PC-9 (cell line): ENCODE measurements at places on chromosomes 1 and 21.

DNA sequence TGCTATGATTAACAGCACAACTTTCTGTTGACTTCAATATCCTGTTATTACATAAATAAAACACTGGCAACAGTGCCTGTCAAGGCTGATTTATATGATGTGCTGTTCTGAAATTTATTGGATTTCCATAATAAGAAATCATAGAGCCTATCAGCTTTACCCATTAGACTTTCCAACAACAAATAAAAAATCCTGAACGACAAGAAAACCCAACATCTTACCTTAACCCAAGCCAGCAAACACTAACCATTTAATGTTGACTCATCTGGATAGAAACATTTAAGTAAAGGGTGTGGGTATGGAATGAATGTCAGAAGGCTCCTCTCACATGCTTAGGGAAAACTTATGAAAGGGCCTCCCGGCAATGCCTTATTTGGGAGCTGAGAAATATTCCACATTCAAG lies 165.1 kb downstream of the SLC45A1 start:
- no peak for DNase-seq

GRCh38 chr1:76868154-76868882 lies 1.0 kb downstream of the ST6GALNAC5 start:
- no peak for DNase-seq

DNA sequence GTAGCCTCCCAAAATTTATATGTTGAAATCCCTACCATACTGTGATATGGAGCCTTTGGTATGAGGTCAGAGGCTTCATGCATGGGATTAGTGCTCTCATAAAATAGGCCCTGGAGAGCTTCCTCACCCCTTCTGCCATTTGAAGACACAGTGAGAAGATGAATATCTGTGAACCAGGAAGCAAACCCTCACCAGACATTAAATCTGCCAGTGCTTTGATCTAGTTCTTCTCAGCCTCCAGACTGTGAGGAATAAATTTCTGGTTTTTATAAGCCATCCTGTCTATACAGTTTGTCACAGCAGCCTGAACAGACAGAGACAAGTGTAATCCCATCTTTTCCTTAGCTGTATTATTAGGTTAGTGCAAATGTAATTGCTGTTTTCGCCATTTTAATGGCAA lies 88.4 kb downstream of the OLFML2B start:
- DNase-seq: no peak

DNA sequence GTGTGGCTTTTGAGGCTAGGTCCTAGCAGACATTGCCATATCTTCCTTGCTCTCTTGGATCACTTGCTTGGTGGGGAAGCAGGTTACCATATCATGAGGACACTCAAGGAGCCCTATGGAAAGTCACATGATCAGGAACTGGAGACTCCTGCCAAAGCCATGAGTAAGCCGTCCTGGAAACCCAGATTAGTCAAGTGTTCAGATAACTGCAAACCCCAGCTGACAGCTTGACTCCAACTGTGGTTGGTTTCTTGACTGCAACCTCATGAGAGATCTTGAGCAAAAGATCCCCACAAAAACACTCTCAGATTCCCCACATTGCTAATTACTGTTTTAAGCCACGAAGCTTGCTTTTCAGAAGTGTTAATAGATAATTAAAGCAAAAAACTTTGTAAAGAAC lies 58.6 kb downstream of the CACNA1E start:
- DNase-seq: no peak

DNA sequence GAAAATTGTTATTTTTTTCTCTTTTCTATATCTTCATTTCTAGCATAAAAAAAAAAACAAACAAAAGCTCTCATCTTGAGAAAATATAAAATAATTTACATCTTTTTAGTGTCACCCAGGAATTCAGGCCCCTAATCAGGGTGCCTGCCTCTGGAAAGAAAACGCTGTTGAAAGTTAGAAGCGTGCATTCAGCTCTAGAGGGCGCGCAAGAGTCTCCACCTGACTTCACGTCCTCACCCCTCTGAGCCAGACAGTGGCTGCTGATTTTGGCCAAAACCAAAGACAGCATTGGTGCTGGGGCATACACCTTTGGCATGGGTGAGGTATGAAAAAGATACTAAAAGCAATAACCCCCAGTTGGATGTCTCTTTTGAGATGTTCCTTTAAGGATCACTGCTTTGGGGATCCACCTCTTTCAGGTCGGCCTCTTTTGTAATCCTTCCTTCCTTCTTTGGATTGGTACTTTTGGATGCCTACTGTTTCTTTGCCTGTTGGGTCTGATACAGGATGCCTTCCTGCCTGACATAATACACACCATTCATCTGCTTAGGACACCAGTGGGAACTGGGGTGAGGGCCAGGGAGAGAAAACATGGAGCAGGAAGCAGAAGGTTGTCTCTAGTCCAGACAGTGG lies 77.6 kb upstream of the CHRM3 start:
- DNase-seq: peak; percentile 28

GRCh38 chr1:27144049-27144748 lies 10.7 kb downstream of the SLC9A1 start:
- DNase-seq: peak; percentile 75

DNA sequence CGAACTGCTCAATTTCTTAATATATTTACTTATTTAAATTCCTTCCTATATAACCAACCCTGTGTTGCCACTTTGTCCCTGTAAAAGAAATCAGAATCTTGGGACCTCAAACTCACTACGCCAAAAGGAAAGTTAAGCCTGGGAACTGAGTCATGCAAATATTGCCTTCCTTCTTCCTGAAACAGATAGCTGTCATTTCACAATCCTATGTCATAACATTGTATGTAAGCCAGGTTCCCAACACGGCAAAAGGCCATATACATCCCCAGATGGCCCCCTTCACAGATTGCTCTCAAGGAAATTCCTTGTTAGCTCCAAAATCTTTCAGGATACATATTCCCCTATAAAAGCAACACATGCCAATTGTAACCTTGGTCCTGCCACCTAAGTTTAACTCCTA lies 39.7 kb downstream of the C21orf91 start:
- DNase-seq: no peak

DNA sequence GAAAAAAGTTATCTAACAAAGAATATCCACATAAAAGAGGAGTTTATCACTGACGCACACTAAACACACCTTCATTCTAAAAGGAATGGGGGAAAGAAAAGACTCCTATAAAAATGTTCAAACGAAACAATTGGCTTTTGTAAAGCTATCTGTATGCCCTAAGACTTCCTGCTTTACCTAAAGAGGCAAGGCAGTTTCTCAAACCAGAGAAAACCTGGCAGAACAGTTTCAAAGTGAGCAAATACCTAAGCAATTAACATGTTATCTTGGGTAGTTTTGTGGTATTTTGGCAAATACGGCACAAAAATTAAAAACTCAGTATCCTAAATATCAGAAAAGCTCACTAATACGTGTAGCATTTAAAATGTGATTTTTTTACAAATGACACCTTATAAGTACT lies 1.9 kb downstream of the PUM1 start:
- DNase-seq: no peak

- no peak for DNase-seq
Observed at GRCh38 chr1:43552059-43552742, 21.5 kb downstream of the PTPRF start.

DNA sequence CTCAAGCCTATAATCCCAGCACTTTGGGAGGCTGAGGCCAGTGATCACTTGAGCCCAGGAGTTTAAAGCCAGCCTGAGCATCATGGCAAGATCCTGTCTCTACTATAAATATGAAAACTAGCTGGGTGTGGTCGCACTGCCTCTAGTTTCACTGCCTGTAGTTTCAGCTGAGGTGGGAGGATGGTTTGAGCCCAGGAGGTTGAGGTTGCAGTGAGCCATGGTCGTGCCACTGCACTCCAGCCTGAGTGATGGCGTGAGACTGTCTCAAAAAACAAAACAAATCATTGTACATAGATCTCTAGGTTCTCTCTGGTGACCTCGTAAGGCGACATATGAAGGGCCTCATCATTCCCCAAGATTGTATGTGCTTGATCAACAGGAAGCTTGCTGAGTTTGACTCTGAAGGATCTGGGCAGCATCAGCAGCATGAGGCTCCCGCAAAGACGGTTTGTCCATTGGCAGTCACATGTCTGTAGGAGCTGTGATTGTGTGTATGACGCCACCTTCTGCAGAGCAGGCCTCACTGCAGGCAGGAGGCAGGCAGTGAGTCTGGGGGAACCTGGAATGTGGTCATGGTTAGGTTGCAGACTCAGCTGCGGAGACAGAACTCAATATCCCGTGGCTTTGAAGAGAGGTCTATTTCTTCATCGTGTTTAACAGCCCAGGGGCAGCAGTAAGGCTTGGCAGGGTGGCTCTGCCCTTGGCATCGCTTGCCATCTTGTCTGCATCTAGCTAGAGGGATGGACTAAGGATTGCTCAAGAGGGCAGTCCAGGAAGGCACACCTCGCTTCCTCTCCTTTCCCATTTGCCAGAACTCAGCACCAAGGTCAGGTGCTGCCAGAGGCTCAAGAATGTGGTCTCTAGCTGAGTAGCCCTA lies 14.0 kb downstream of the ATP5PO start:
- DNase-seq: peak; percentile 21

GRCh38 chr1:70754701-70755100 lies 292.9 kb downstream of the PTGER3 start:
- DNase-seq: no peak

- DNase-seq: no peak
Observed at GRCh38 chr1:207954104-207954503, 43.2 kb upstream of the CD34 start.
